ENCODE measurements at places on chromosomes 7 and 10. TPM values are rescaled to one million over a fixed set of nuclear protein-coding genes. Genes with fewer than 3 reads are reported as not detected.

The PILRA gene
- 3.3 TPM for total RNA-seq

The CALML3 gene
- not detected for total RNA-seq

The HABP2 gene
- 5.6 TPM for total RNA-seq

DNA sequence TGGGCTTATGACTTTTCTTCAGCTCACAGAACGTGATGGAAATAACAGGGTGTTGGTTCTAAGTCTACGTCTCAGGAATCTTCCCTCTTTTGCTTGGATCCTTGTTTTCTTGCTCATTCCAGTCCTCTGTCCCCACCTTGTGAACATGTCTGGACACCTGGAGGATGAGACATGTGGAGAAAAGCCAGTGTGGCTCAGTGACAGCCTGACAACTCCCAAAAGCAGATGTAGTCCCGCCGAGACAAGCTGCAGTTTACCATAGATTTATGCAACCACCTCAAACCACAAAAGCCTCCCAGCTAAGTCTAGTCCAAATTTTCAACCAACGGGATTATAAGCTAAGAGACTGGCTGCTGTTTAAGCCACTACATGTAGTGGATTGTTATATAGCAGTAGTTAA, 476.1 kb downstream of the SH2D4B start:
- no peaks in the 10 kb centered on the region for H3K27me3 ChIP-seq
- no peak overlapping the region for H3K4me3 ChIP-seq
- no peak for DNase-seq
- H3K36me3 ChIP-seq = no peaks in the 10 kb centered on the region

DNA sequence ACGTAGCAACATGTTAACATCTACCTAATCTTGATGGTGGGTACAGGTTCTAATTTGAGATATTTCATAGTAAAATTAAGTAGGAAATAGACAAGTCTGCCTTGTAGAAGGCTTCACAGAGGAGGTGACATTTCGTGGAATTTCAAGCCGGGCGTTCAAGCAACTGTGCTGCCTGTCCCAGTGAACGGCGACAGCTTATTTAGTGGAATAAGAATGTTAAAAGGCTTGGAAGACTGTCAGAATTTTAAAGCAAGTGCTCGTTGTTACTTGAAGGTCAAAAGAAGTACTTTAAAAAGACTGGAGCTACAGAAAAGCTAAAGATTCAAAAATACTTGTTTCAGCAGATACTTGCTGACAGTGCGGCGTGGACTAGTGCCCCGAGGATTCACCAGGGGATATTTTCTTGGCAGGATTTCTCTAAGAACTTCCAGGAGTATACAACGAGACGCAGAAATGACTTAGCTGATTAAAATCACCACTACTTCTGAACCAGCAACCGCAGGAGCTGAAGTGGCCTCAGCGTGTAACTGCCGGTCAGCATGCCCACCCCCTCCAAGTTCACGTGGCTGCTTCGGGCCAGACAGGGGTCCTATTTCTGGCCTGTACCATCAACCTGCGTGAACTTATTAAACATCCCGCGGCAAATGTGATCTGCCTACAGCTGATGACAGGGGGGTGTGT, 46.5 kb downstream of the CTBP2 start:
- H3K36me3 ChIP-seq = no peaks in the 10 kb centered on the region
- H3K27me3 ChIP-seq = no peaks in the 10 kb centered on the region
- no peak overlapping the region for H3K4me3 ChIP-seq
- DNase-seq = no peak

DNA sequence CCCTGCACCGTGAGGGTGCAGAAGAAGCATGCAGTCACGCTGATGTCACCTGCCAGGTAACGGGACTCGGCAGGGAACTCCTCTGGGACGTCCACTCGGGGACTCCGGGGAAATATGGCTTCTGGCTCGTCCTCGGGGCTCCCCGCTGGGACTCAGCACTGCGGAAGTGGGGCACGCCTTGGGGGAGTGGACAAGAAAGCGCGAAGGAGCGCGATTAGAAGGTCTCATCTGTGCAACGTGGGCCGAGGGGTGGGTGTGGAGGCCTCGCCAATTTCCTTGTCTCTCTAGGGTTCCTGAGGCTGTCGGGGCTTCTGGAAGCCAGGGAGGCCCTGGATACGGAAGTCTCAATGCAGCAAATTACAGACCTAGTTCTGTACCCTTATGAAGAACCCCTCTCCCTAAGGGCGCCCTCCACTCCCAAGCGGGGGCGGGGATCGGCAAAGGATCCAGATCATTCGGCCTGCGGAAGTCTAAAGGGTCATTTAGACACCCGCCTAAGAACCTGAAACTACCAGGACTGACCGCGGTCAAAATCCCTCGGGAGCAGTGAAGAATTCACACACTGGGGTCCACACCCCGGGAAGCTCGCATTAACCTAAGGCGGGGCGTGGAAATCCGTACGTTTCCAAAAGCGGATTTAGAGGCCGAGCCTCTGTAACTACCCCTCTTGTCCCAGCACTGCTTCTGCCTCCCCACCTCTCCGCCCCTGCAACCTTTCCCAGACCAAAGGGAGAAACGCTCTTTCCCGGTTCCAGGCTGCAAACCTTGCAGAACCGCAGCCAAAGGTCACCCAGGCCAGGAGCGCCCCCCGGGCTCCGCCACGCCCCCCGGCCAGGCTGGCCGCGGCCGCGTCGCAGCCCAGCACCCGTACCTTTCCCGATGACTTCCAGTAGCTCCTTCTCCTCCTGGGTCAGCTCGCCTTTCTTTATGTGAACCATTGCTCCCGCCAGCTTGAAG, 640 bp downstream of the ANKMY2 start:
- no peaks in the 10 kb centered on the region for H3K27me3 ChIP-seq
- H3K4me3 ChIP-seq = peak overlapping the region; percentile 96
- peak; percentile 44 for DNase-seq
- no peaks in the 10 kb centered on the region for H3K4me1 ChIP-seq
- H3K27ac ChIP-seq = peak overlapping the region; percentile 95

- H3K27ac ChIP-seq = no peak overlapping the region
- H3K27me3 ChIP-seq = no peaks in the 10 kb centered on the region
- H3K4me3 ChIP-seq = no peak overlapping the region
- H3K36me3 ChIP-seq = no peaks in the 10 kb centered on the region
- H3K4me1 ChIP-seq = no peaks in the 10 kb centered on the region
- no peak for DNase-seq
Observed at GRCh38 chr10:21065621-21066248, 168.6 kb upstream of the NEBL start.

DNA sequence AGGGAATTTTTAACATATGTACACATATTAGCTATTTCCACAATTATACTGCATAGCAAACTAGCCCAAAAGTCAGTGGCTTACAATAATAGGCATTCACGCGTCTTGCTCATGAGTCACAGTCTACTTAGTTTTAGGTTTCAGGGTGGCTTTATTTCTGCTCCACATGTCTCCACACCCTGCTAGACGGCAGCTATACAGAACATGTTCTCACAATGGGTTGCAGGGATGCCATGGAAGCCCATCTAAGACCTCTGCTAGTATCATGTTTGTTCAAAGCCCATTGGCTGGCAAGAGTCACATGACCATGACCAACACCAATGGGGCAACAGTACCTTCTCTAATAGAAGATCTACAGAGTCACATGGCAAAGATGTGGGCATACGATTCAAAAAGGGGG, 96.3 kb upstream of the NEBL start:
- no peaks in the 10 kb centered on the region for H3K27me3 ChIP-seq
- H3K36me3 ChIP-seq = no peaks in the 10 kb centered on the region
- DNase-seq = no peak
- H3K4me3 ChIP-seq = no peak overlapping the region
- H3K27ac ChIP-seq = no peak overlapping the region
- H3K4me1 ChIP-seq = no peaks in the 10 kb centered on the region

- no peak overlapping the region for H3K4me3 ChIP-seq
- no peak for DNase-seq
- no peak overlapping the region for H3K27ac ChIP-seq
- H3K36me3 ChIP-seq = no peaks in the 10 kb centered on the region
Observed at GRCh38 chr7:38615665-38616064, 15.5 kb downstream of the AMPH start.

- H3K27ac ChIP-seq = peak overlapping the region; percentile 95
- H3K27me3 ChIP-seq = peaks cover 3% of the 10 kb centered on the region
- H3K4me1 ChIP-seq = peaks cover 4% of the 10 kb centered on the region
- H3K36me3 ChIP-seq = no peaks in the 10 kb centered on the region
Observed at GRCh38 chr7:140639366-140640053, 1.1 kb downstream of the DENND2A start.

DNA sequence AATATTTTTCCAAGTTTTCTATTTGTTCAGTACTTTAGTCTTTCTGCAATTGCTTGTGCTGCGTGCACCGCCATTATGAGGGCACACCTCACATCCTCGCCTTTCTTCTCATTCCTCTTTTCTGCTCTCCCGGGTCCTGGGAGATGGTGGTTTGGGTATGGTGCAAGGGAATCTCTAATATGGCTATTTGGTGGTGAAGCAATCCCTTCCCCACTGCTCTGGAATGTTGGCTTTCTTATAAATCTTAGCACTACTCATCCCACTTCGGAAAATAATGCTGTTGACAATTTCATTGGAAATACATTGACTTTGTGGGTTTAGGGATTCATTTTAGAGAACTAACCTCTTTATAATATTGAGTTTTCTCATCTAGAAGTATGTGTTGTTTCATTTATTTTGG, 1.9 kb upstream of the GCK start:
- DNase-seq = no peak
- H3K4me1 ChIP-seq = no peaks in the 10 kb centered on the region
- no peak overlapping the region for H3K27ac ChIP-seq
- no peak overlapping the region for H3K4me3 ChIP-seq
- no peaks in the 10 kb centered on the region for H3K36me3 ChIP-seq

DNA sequence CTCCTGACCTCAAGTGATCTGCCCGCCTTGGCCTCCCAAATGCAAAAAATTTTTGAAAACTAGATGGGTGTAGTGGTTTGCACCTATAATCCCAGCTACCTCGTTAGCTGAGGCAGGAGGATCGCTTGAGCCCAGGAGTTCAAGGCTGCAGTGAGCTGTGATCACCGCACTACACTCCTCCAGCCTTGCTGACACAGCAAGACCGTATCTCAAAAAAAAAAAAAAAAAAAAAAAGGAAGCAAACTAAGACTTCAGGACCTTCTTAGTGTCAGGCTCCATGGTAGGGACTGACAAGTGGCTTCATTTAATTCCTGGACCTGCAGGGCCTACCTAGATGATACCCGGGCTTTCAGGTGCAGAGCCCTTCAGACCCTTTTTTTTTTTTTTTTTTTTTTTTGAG, 2.5 kb downstream of the POP7 start:
- no peaks in the 10 kb centered on the region for H3K36me3 ChIP-seq
- no peak for DNase-seq
- H3K4me3 ChIP-seq = no peak overlapping the region

- no peaks in the 10 kb centered on the region for H3K36me3 ChIP-seq
- no peak overlapping the region for H3K27ac ChIP-seq
- no peaks in the 10 kb centered on the region for H3K4me1 ChIP-seq
- no peaks in the 10 kb centered on the region for H3K27me3 ChIP-seq
- H3K4me3 ChIP-seq = no peak overlapping the region
- no peak for DNase-seq
Observed at GRCh38 chr7:136245327-136246004, 268.3 kb upstream of the MTPN start.

Data from uterus (tissue), 4 donors.